ENCODE measurements at places on chromosomes 11 and 22.

DNA sequence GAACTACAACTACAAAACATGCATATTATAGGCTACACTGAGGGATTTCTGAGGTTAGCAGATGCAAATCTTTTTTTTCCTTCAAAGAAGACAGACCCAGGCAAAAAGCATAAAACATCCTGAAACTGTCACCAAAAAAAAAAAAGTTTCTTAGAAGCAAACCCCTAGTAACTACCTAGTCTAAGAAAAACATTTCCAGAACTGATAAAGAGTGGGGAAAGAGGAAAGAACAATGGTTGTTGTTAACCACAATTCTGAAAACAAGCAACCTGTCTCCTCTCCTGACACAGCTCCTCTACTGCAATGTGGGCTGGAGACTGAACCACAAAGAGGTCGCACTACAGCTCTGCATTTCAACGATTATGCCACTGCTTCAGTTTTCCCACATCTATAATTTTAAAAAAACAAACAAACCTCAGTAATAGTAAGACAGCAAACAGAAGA, 15.0 kb downstream of the DENND5A start:
- DNase-seq, result no peak

DNA sequence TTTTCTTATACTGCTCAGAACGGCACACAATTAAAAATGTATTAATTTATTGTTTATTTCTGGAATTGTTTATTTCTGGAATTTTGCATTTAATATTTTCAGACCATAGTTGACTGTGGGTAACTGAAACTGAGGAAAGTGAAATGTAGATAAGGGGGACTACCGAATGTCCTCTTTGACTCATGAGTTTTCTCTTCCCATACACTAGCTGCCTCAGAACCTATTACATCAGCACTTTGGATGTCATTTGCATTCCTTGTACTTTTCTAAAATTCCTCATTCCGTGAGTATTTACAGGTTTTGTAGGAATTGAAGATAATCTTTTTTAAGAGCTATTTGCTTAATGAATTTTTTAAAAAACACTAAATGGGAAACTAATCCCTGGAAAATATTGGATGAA, 29.8 kb downstream of the ZC3H12C start:
- no peak for DNase-seq

DNA sequence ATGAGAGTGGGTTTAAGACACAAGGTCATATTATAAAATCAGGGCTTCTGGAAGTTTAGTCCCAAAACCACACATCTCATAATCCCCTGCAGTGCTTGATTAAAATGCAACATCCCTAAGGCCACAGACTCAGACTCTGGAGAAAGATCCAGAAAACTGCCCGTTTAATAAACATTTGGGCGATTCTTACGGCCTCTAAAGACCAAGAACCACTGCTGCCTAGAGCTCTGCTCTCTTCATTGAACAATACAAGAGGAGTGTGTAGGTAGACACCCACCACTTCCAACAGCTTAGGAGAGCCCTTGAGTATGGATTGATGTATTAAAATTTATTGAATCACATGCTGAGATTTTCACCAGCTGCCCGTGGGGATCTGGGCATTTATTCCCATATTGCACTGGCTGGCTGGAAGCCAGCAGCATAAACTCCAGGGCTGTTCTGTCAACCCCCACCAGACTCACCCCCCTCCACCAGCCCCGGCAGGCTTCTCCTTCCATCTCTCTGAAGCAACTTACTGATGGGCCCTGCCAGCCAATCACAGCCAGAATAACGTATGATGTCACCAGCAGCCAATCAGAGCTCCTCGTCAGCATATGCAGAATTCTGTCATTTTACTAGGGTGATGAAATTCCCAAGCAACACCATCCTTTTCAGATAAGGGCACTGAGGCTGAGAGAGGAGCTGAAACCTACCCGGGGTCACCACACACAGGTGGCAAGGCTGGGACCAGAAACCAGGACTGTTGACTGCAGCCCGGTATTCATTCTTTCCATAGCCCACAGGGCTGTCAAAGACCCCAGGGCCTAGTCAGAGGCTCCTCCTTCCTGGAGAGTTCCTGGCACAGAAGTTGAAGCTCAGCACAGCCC, 749 bp upstream of the BEST1 start:
- DNase-seq, result peak; percentile 89

GRCh38 chr22:44891293-44891747, 118.5 kb downstream of the PHF21B start:
- no peak for DNase-seq

DNA sequence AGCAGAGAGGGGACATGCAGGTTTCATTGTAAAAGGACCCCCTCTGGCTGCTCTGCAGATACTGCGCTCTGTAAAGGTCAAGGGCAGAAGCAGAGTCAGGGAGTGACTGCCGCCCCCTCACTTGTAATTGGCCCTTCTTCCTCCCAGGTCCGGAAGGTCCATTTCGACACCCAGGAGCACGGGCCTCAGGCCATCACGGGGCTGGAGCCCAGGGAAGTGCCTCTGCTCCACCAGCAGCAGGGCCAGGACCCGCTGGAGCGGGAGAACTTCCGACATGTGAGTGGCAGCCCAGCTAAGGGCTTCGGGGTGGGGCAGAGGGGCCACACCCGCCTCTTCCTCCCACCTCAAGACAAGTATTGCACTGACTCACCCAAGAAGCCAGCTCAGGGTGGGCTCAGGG, 24.0 kb upstream of the LRRC10B start:
- DNase-seq, result no peak

DNA sequence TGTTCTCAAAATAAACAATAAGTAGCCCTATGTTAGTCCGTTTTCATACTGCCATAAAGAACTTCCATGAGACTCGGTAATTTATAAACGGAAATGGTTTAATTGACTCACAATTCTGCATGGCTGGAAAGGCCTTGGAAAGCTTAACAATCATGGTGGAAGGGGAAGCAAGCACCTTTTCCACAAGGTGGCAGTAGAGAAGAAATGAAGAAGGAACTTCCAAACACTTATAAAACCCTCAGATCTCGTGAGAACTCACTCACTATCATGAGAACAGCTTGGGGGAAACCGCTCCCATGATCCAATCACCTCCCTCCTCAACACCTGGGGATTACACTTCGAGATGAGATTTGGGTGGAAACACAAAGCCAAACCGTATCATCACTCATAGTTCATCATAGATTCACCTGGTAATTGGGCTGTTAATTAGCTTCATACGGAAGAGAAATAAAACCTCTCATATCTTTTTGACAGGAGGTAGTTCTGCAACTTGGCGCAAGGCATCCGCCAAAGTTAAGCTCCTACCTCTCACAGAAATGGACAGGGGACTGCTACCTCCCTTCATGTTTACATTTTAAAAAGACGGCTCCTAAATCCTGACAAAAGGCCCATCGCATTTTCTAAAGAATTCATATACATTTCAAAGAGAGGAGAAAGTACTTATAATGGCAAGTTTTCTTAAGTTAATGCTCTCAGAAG, 49.0 kb downstream of the MUC15 start:
- no peak for DNase-seq

DNA sequence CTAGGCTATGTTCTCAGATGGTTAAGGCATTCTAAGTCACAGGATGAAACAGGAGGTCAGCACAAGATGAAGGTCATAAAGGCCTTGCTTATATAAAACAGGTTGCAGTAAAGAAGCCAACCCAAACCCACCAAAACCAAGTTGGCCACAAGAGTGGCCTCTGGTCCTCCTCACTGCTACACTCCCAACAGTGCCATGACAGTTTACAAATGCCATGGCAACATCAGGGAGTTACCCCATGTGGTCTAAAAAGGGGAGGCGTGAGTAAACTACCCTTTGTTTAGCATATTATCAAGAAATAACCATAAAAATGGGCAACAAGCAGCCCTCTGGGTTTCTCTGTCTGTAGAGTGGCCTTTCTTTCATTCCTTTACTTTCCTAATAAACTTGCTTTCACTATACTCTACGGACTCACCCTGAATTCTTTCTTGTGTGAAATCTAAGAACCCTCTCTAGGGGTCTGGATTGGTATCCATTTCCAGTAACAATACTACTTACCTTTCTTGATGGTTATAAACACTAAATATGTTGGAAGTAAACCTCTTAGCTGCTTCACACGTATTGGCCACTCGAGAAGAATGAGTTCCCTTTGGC, 1237.9 kb downstream of the FAM181B start:
- DNase-seq, result no peak
